ENCODE measurements at places on chromosomes 1 and 21. TPM values are rescaled to one million over a fixed set of nuclear protein-coding genes. Genes with fewer than 3 reads are reported as not detected.
A peak's percentile ranks its signal among the peaks of the same experiment; 100 is the strongest.

DNA sequence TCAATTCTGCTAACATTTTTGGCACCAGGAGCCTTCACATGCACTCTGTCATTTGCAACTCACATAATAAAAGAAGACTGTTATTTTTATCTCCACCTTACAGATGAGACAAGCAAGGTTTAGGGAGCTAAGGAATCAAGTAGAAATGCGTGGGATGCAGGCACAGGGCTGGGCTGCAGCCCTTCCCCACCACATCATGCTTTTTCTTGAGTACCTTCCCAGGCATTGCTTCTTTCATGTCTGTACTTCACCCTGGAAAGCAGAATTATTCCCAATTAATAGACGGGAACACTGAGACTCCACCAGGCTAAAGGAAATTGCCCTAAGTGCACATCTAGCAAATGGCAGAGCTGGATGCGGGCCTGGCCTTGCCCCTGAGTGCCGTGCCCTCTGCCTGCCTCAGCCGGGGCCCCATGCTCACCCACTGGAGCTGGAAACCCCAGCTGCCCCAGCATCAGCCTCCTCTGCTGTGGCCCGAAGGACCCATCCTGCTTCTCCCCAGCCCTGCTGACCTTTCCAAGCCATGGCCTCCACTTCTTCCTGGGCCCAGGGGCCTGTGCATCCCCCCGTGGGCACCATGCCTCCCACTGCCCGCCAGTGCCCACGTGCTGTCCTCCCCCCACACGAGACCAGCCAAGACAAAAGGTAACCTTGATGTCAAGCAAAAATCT is 257.5 kb downstream of the TOMM20 start:
- no peak for DNase-seq

The LAMC1 gene
- total RNA-seq = 54.8 TPM

The SGIP1 gene
- total RNA-seq = 1.0 TPM

DNA sequence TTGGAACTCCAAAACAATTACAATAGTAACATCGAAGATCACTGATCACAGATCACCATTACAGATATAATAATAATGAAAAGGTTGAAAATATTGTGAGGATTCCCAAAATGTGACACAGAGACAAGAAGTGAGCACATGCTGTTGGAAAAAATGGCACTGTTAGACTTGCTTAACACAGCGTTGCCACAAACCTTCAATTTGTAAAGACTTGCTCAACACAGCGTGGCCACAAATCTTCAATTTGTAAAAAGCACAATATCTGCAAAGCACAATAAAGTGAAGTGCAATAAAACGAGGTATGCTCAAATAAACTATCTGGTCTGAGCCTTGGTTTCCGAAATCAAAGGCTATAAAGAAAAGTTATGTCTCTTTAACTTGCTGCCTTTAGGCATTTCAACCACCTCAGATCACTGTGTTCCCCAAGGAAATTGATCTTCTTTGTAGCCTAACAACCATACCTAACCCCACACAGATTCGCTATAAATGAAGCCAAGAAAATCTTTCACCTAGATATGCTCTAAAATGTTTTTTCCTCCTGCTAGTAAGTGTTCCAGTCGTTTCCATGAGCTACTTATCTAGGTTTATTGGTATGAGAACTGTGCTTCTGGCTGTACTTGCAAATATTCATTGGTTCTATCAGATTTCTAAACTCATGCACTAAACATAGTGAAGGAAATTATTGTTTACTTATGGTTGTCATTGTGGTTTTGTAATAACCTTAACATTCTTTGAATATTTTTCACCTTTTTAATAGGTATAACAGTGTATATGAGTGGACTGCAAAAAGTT is 13.1 kb upstream of the LPGAT1 start:
- no peak for DNase-seq

DNA sequence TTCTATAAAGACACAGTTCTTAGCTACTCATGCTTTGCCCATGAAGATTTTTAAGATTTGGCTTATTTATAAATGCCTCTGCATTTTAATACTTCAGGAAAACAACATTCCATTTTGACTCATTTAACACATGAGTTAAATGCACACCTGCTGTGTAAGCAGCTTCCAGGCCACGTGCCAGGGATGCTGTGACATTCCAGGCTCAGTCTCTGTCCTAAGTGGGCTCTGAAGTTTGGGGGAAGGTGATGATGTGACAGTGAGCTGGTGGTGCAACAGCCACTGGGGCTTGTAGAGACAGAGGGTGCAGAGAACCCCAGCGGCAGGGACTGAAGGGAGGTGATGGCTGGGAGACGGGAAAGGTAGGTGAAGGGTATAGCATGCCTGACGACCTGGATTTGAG is 40.7 kb downstream of the HHAT start:
- DNase-seq = no peak

GRCh38 chr1:113219377-113219776 is 146.4 kb downstream of the LRIG2 start:
- DNase-seq = no peak

DNA sequence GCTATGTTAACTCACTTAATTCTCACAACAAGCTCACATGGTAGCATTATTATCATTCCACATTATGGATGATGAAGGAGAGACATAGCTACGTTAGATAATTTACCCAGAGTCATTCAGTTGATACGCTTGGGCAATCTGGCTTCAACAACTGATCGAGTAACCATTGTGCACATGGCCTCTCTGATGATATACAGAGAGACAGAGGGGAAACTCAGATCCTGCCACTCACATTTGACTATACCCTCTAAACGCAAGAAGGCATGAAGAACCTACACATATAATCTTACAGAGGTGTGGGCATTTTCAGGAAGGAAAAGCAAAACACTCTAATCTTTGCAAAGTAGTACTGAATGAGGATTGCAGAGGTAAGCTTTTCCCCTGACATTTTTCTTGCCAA is 360.1 kb downstream of the BARHL2 start:
- no peak for DNase-seq

DNA sequence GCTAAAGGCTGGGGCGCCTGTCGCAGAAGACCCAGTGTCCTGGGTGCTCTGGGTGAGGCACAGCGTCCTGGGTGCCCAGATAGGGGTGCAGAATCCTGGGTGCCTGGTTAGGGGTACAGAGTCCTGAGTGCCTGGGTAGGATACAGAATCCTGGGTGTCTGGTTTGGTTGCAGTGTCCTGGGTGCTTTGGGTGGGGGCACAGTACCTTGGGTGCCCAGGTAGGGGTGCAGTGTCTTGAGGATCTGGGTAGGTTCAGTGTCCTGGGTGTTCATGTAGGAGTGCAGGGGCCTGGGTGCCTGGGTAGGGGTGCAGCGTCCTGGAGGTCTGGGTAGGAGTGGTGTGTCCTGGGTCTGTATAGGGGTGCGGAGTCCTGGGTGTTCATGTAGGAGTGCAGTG is 178.7 kb downstream of the CAMTA1 start:
- DNase-seq = no peak

GRCh38 chr1:32413507-32414185 is 19.4 kb upstream of the BSDC1 start:
- DNase-seq = peak; percentile 65

DNA sequence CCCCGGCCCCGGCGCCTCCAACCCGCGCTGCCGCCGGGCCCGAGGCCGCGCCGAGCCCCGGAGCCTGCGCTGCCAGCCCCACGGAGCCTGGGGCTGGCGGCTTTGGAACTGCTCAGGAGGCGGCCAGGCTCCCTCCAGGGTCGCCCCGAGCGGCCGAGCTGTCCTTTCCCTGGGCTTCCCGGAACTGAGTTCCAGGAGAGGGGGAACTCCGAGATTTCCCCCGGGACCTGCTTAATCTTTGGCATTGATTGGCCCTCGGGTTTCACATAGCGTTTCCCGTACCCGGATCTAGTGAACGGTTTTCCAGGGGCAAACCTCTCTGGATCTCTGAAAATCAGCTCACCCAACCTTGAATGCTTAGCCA is 504 bp downstream of the H6PD start:
- DNase-seq = no peak

GRCh38 chr1:185316163-185317033 is 645 bp downstream of the IVNS1ABP start:
- peak; percentile 97 for DNase-seq

- DNase-seq = peak; percentile 71
Observed at GRCh38 chr1:204084247-204084772, 11.4 kb downstream of the SOX13 start.

DNA sequence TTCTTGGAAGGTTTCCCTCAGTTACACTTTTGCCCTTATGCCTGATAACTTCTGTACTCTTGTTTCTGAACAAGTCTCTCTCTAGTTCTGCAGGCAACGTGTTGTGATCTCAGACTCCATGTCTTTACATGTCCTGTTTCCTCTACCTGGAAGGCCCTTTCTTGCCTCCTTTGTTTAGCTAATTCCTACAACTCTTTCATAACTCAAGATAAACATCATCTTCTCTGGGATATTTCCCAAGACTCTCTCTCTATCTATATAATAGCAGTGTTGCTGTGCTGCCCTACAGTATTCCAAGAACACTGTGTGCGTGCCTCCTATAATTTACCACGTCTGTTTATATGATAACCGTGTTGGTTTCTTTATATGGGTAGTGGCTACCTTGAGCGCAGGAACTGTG is 47.8 kb downstream of the CHRM3 start:
- no peak for DNase-seq

GRCh38 chr1:172360511-172360910 is 60.0 kb upstream of the C1orf105 start:
- DNase-seq = no peak

The ROR1 gene
- total RNA-seq = 5.1 TPM

GRCh38 chr1:9248341-9249262 is 14.0 kb downstream of the H6PD start:
- DNase-seq = no peak

GRCh38 chr1:4970532-4970931 is 316.1 kb downstream of the AJAP1 start:
- no peak for DNase-seq

DNA sequence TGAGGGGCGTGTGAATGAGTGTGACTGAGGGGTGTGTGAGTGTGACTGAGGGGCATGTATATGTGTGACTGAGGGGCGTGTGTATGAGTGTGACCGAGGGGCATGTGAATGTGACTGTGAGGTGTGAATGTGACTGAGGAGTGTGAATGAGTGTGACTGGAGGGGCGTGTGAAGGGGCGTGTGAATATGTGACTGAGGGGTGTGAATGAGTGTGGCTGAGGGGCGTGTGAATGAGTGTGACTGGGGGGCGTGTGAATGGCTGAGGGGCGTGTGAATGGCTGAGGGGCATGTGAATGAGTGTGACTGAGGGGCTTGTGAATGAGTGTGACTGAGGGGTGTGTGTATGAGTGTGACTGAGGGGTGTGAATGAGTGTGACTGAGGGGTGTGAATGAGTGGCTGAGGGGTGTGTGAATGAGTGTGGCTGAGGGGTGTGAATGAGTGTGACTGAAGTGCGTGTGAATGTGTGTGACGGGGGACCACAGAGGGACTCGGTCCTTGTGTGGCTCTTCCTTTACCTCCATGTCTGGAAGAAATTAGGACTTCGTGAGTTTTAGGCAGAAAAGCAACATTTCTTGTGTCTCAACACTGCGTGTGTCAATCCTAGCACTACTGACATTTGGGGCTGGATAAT is 105.8 kb downstream of the GLIS1 start:
- DNase-seq = no peak

GRCh38 chr1:59752556-59753414 is 62.0 kb upstream of the HOOK1 start:
- no peak for DNase-seq

The DISP3 gene
- total RNA-seq = 0.18 TPM

The F13B gene
- total RNA-seq = not detected

The LCE2D gene
- not detected for total RNA-seq

Measured in left colon (tissue), 2 donors.